Urothelium cell line (cell line): ENCODE measurements at places on chromosomes 5 and 9.

- no peak for DNase-seq
Observed at GRCh38 chr9:100441911-100442361, 15.0 kb downstream of the MSANTD3 start.

DNA sequence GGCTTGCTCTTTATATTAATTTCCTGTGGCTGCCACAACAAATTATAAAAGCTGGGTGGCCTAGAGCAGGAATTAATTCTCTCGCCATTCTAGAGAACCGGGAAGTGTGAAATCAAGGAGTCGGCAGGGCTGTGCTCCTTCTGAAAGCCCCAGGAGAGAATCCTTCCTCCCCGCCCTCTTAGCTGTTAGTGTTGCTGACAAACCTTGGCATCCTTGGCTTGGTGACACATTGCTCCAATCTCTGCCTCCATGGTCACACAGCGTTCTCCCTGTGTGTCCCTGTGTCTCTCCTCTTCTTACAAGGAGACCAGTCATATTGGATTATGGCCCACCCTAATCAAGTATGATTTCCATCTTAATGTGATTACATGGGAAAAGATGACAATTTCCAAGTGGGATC lies 55.9 kb upstream of the NEURL1B start:
- no peak for DNase-seq

GRCh38 chr5:150397146-150397781 lies 15.4 kb downstream of the CD74 start:
- DNase-seq, result no peak

- DNase-seq, result no peak
Observed at GRCh38 chr9:132991351-132992300, 13.1 kb downstream of the GFI1B start.

- peak; percentile 48 for DNase-seq
Observed at GRCh38 chr9:3863111-3863528, 337.3 kb upstream of the RFX3 start.

DNA sequence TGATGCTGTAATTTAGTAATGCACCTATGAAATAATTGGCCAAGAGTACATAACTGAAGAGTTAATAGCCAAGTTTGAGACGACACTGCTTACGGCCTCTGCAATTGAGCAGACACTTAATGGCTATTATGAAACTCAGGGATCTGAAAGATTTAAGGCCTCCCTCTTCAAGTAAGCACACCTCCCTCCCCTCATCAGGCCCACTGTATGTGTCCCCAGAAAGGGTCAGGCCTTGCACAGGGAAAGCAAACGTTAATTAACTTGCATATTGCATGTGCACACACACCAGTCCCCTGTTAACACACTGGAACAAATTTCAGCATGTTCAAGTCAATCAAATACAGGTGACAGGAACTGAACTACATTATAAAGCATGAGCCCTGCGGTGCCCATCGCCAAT lies 163.6 kb downstream of the SPOCK1 start:
- DNase-seq, result no peak

- DNase-seq, result peak; percentile 17
Observed at GRCh38 chr9:23779220-23779619, 46.8 kb downstream of the ELAVL2 start.

DNA sequence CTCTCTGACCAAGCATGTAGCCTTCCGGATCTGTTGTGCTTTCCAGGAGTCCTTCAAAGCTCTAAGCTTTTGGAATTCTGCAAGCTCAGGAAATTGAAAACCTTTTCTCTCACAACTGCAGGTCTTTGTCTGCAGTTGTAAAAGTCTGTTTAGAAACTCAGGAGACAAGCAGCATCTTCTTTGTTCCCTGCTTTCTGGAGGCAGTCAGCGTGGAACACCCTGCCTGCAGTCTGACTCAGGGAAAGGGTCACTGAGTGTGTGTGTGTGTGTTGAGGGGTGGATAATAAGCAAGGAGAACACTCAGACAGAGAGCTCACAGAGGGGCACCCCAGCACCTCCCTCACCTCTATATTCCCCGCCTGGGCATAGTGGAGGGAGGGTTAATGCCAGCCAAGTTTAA lies 29.1 kb downstream of the KCNIP1 start:
- no peak for DNase-seq

DNA sequence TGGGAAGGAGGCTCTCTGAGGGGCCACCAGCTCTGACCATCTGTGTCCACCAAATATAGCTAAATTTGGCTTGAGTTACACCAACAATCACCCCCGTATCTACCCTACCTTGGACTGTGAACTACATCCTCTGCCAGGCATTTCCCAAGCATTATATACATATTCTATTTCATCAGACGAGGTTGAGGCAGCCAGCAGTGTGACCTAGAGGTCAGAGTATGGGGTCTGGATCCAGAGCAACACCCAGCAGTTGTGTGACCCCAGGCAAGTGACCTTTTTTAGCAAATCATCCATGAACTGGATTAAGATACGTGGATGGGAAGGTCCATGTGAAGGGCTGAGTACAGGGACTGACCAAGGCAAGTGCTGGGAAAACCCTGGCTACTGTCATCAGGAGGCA lies 180.6 kb downstream of the HSPA4 start:
- DNase-seq, result no peak

DNA sequence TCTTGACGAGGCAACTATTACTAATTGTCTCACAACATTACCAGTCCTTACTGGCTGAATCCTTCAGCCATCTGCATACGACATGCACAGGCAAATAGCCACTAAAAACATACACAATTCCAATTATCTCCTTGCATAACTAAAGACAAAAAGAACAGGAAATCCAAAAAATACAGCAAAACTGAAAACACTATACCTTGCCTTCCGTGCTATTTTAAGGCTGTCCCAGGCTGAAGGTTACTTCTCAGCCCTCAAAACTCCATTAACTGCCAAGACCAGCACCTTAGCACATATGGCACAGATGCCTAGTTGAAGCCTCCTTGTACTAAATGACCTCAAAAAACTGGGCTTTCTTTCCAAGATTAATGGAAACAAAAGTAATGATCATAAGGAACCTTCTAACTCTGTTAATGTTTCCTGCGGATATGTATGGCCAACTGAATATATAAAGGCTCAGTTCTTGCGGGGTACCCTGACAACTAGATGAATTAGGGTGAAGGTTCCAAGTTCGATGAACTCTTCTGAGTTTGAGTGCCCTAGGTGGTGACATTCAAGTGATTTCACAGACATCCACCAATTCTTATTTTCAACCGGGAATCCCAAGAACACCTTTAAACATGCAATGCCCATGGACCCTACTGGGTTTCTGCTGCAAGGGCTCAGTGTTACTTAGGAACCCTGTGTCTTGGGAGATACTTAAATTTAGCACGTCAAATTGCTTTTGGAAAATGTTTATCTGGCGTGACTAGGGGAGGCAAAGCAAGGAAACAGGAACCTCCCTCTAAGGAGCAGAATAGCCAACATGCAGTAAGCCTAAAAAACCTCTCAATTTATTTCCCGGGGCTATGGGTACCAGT lies 455.3 kb downstream of the RAB3C start:
- no peak for DNase-seq

- DNase-seq, result no peak
Observed at GRCh38 chr9:111058166-111058565, 19.9 kb upstream of the LPAR1 start.

DNA sequence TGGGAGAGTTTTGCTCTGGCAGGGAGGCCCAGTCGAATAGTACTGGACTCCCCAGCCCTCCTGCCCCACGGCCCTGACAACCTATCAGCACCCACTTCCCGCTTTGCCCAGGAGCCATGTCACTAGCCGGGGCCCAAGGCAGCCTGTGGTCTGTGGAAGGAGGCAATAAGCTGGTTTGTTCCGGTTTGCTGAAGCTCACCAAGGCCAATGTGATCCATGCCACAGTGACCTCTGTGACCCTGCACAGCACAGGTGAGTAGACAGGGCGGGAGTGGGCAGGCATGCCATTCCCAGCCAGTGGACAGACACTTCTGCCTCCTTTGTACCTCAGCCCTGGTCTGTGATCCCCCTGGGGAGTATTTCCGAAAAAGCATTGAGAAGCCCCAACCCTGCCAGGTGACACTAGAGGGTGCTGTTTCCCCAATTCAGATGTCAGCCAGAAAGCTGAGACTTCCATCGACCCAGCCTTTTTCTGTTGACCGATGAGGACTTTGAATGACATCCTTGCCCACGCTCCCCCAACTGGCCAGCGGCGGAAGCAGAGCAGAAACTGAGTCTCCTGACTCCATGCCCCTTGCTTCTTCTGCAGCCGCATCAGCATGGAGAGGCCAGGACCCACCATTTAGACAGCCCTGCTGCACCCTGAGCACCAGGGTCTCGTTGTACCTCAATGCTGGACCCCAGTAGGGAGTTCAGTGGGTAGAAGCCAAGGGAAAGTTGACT lies 9.6 kb downstream of the PCYOX1L start:
- peak; percentile 86 for DNase-seq

DNA sequence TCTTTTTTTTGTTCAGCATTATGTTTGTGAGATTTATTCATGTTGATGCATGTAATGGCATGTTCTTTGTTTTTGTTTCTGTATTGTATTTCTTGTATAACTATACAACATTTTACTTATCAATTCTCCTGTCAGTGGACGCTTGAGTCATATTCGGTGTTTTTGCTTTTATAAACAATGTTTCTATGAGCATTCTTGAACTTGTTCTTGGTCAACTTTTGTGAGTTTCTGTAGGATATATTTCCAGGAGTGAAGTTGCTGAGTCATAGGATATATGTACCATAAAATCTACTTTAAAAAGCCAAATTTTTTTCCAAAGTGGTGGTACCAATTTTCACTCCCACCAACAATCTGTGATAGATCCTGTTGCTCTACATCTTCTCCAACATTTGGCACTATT lies 104.8 kb downstream of the VCAN start:
- DNase-seq, result no peak

DNA sequence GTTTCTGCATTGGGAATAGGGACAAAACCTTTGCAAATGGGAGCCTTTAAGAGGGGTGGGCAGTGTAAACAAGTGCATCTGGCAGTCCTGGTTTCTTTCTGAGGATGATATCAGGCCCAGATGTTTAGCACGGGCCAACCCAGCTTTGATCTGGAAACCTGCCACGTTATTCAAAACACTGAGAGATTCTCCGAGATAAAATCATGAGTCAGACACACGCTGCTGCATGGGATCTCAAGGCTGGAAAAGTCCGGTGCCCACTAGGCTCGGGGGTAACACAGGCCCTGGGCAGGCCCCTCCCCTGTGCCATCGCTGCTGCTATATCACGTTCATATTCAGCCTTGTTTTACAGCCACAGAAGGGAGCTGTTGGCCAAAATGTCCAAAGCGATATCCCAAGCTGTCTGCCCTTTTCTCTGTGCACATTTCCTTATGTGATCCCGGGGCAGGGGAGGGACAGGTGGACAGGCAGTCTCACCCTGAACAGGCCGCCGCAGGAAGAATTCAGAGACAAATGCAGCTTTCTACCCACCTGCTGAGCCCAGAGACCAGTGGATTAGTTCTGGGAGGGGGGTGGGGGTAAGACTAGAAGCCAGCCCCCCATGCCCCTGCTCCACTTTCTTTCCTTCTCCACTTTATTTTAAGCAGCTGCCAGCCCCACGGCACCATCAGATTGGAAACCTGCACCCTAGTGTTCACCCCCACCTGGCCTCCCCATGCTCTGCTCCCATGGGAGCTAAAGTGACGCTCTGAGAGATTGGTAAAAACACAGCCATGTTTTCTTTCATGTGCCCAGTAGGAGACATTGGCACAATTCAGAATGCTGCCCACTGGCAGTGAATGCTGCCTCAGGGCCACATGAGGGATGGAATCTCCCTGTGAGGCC lies 63.1 kb downstream of the TMOD1 start:
- peak; percentile 44 for DNase-seq

DNA sequence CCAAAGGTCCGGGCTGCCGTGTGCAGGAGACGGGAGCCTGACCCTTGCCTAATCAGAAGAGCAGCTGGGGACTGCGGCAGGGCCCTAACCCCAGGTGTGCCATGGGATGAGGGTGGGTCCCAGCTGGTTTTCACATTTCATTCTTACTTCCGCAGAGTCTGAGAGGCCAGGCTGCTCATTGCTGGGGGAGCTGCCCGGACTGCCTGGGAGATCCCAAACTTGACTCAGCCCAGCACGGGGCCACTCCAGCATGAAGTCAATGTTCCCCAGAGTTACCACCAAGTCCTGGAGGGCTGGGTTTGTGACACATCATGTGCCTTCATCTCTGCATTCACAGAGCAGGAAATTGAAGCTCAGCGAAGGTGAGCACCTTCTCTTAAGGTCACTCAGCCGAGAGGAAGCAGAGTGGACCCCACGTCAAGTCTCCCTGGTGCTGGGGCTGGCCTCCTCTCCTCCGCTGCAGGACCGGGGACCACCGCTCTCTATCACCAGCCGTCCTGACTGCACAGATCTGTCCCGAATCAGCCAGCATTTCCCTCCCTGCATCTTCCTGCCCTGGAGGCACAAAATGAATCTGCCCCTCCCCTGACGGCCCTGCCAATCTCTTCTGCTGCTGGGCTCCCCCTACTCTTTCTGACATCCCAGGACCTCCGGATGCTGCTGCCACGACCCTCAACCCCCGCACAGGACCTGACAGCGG lies 54.6 kb upstream of the PHYKPL start:
- no peak for DNase-seq
